ENCODE measurements at places on chromosomes 5 and 9.

DNA sequence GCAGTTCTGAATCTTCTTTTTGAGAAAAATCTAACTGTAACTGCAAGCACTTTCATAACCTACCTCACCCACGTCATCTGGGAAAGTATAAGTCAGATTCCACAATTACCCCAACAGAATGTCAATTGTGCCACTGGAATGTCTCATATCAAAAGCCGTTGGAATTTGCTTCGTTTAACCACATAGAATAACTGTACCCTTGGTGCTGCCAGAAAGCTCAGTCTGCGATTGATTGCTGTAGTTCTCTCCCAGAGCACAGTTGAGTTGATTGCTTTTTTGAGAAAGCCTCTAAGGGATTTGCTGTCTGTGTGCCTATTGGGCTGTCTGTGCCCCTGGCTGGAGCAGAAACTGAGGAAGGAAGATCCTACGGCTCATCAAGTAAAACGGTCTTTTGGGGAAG is 583.6 kb downstream of the TMEM38B start:
- no peak for DNase-seq

DNA sequence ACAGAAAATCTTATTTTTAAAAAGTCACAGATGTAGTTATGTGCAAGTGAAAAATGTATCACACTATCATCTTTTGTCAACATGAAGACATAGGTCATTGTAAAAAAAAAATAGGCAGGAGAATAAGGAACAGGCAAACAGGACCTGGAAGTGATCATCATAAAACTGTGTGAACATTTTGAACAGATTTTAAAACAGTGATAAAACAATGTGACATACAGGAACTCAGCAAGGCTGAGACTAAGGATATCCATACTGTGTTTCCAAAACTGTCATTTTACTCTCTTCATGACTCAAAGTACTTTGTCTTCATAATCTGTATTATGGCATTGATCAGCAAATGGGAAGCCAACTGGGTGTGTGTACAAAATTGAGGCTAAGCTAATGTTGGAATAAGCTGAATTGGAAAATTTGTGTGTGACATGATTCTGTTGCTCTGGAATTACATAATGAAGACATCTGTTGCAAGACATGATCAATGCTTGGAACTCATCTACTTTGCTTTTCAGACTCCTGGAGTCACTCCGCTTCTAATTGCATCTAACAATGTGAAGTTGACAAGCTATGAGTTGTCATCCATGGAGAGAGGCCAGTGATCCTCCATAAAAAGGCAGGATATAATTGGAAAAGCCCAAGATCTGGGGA is 978.7 kb upstream of the NUDT12 start:
- no peak for DNase-seq

DNA sequence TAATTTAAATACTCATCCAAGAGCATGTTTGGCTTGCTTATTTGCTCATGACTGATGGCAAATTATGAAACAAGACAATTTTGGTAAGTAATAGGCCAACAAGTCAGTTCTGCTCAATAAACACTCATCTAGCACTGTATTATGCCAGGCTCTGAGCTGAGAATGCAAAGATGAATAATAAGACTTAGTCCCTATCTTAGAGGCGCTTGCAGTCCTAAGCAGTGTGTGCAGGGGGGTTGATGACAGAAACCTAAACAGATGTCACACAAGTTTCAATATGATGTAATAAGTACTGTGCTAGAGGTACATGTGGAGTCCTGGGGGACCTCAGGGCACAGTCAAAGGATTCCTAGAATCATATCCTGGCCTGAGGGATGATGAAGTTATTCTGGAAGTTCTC is 287.6 kb upstream of the ADRA1B start:
- DNase-seq, result no peak

DNA sequence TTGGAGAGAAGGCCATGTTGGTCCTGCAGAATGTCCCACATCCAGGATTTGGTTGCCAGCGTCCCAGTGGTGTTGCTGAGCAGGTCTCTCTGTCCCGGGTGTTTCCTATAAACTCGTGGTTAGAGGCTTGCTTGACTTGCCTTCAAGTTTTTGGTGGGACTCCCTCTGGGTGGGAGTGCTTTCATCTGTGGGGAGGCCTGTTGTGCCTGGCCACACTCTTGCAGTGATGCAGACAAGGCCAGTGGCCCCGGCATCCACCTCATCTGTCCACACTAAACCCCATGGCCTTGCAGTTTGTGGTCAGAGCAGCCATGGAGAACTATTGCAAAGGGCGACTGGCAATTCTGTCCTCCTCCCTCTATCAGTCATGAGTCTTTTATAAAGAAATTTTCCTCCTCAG is 71.8 kb downstream of the PHF2 start:
- DNase-seq, result no peak

DNA sequence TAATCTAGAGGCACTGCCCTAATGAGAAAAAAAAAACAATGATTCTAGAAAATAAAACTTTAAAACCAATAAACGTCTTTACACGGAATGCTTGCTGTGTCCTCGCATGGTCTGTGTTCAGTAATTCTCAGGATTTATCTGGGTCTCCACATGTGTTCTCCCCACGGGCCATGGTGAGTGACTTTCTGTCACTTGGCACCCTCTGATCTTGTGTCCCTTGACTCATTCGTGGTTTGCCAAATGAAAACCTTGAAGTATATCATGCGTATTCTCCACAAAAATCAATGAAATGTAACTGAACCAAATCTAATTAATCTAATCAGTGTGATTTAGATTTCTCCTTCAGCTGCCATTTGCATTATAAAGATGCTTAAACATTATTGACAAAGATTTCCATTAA is 48.0 kb downstream of the UBE2QL1 start:
- DNase-seq, result no peak

GRCh38 chr5:99349787-99350186 is 421.0 kb upstream of the CHD1 start:
- no peak for DNase-seq

DNA sequence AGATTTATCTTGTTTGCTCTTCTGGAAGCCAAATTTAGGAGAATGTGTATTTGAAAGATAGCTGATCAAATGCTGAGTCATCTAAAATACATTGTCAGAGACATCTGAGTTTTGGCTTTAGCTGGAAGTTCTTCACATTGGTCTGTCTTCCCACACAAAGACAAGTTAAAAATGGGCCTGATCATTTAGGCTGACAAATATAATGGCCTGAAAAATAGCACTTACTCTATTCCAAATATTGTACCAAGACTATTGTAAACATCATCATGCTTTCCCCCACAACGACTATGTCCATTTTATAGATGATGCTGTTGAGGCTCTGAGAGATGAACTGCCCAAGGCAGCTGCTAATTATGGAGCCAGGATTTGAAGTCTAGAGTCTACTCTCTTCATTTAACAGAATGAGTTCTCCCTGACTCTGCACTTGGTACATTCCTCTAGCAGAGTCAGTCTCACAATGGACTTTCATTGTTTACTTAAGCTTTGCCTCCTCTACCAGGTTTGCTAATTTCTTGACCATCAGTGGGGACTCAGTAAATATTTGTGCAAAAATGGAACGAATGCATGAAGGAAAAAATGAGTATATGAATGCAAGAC is 619.4 kb upstream of the KLF4 start:
- DNase-seq, result no peak

DNA sequence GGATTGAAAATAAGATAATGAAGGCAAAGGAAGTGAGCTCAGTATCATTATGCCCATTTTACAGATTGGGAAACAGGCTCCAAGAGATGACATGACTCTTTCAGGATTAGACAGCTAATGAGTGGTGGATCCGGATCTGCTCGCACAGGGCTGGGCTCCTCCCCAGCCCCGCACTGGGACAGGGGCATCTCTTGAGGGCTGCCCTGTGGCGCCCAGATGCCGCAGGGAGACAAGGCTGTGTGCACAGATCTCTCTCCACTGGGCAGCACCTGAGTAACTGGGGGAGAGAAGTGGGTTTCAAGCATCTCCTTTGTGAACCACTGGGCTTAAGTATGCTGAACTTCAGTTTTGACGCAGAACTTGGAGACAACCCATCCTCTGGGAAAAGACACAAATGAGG is 43.9 kb downstream of the ADAMTS2 start:
- no peak for DNase-seq

DNA sequence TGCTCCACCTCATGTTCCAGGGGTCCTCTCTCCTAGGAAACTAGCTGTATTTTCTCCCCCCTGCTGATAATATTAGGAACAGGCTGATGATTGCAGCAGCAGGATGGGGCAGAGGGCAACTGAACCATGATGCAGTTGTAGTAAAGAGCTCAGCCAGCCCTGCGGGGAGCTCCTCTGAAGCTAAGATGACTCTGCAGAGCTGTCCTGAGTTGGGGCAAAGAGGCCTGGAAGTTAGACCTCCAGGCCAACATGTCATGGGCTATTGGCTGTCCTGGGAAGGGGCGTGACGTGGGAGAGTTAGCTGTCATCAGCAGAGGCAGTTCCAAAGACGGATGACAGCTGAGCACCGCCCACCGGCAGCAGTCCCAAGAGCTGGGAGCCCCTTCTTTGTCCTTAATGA is 6.6 kb upstream of the FBP1 start:
- no peak for DNase-seq

- DNase-seq, result peak; percentile 85
These were observed 5.3 kb downstream of the SLC36A3 start for GRCh38 chr5:151298063-151298855.

GRCh38 chr9:82883436-82883835 is 179.5 kb downstream of the RASEF start:
- DNase-seq, result peak; percentile 38

All from mesendoderm (in vitro differentiated cells).